ENCODE measurements at places on chromosomes 16 and 17.

DNA sequence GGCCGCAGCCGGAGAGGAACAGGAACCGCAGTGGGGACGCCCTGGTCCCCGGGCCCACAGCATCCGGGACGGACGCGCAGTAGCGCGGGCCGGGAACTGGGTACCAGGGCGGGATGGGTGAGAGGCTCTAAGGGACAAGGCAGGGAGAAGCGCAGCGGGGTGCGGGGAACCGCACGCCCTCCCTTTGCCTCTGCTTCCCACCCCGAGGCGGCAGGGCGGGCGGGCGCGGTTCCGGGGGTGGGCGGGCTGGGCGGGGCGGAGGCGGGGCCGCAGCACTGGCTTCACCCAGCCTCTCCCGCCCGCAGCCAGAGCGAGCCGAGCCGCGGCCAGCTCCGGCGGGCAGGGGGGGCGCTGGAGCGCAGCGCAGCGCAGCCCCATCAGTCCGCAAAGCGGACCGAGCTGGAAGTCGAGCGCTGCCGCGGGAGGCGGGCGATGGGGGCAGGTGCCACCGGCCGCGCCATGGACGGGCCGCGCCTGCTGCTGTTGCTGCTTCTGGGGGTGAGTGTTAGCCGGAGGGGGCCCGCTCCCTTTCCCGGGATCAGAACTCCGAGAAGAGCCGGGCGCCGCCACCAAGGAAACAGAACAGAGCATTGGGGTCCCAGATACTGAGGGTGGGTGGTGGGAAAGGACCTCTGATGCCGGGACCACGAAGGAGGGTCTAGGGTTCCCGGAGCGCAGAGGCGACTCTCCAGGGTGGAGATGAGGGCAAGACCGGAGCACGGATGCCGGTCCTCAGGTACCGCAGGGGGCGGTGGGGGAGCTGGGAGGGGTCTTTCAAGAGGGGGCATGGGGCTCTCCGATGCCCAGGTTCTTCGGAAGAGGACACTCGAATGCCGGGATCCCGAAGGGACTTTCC is at the start of gene NGFR:
Gene NGFR, plus strand, starts transcription at position 308 of the 856 bp plus-strand sequence. Its CDS starts 125 bp downstream, at position 433.
- peak; percentile 12 for DNase-seq

DNA sequence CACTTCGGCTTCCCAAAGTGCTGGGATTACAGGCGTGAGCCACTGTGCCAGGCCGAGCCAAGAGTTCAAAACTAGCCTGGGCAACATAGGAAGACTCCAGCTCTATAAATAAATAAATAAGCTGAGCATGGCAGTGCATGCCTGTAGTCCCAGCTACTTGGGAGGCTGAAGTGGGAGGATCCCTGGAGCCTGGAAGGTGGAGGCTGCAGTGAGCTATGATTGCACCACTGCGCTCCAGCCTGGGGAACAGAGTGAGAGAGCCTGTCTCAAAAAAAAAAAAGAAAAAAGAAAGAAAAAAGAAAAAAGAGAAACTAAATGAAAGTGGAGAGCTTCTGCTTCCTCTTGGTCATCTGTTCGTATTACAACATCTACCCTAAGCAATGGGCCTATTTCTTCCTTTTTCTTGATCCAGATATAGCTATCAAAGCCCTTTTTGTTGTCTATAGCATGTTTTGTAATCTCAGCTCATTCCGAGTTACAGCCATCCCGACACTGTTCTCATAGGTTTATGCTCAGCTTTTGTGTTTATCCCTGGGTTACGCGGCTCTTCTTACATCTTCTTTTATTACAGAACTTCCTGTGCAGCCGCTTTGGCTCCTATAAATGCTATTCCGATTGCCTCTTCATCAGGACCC is 14.1 kb upstream of the MAPK3 start:
- no peak for DNase-seq

GRCh38 chr16:66841366-66841765 is 2.8 kb upstream of the CA7 start:
- no peak for DNase-seq

- no peak for DNase-seq
Measured at GRCh38 chr17:17387017-17387497, 83.9 kb downstream of the NT5M start.

GRCh38 chr16:19001788-19002187 is 18.1 kb downstream of the TMC7 start:
- DNase-seq = no peak

DNA sequence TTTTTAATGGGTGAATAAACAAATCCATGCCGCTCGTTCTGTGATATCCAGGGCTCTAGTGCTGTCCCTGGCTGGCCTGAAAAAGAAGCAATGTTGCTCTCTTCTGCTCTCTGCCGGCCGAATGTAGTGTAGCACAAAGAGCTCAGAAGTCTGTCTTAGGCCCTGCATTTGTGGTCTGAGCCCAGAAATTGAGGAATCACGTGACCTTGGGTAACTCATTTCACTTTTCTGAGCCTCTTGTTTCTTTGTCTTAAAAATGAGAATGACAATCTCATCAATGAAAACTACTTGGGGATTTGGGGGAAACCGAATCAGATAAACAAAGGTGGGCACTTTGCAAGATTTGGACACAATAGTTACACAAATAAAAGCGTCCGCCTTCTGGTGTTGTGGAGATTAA is 381.6 kb upstream of the ASIC2 start:
- DNase-seq = peak; percentile 4
